ENCODE measurements at places on chromosomes 1 and 21. TPM values are rescaled to one million over a fixed set of nuclear protein-coding genes. Genes with fewer than 3 reads are reported as not detected.

TDRD5 gene
- total RNA-seq = not detected

GRCh38 chr1:47898133-47898845 lies 98.9 kb downstream of the TRABD2B start:
- DNase-seq = no peak

DNA sequence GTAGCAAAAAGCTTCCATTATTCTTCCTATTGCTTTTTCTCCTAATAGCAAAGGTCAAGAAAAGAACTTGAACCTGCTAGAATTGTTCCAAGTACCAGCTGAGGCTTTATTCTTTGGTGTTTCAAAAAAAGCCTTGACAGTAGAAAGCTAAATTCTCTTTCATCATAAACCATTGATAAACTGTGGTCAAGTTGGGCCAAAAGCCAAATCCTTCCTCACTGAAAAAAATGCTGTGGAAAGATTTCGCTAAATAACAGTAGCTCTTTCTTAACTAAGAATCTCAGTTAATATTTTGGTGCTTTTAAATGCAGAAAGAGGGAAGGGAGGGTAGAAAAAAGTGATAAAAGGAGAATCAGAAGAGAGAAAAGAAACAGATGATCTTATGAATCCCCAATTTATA lies 14.0 kb upstream of the JAM2 start:
- DNase-seq = no peak

- DNase-seq = no peak
These were observed 22.3 kb downstream of the C1orf146 start for GRCh38 chr1:92240034-92240433.

MIS18A gene
- 2.4 TPM for total RNA-seq

DNA sequence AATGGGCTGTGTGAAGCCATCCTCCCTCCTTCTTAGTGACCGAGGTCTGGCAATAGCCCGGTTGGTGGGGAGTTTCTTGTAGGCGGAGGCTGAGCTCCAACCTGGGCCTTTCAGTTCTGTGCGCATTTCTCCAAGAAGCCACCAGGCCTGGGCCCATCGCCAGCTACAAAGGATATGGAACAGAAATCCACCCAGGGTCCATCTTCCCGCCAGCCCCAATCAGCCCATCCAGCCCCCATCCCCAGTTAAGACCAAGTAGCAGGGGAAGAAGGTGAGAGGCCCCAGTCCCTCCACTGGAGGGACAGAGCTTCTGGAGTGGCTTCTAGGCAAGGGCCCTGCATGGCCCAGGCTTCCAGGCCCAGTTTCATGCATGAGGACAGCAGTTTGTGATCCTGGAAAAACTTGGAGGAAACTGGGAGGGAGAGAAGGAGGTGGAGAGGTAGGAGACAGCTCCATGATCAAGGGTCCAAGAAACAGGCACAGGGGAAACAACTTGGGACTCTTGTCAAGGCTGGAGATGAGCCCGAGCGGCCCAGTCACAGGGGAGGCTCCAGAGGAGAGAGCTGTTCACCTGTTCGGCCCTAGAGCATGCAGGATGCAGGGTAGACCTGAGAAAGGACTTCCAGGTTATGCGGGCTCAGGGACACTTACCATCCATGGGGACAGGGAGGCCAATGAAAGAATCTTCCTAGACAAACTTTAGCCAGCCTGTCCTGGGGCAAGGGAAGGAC lies 261.2 kb downstream of the PTPRU start:
- peak; percentile 40 for DNase-seq

RAB3B gene
- 0.15 TPM for total RNA-seq

TINAGL1 gene
- total RNA-seq = 12.0 TPM

DNA sequence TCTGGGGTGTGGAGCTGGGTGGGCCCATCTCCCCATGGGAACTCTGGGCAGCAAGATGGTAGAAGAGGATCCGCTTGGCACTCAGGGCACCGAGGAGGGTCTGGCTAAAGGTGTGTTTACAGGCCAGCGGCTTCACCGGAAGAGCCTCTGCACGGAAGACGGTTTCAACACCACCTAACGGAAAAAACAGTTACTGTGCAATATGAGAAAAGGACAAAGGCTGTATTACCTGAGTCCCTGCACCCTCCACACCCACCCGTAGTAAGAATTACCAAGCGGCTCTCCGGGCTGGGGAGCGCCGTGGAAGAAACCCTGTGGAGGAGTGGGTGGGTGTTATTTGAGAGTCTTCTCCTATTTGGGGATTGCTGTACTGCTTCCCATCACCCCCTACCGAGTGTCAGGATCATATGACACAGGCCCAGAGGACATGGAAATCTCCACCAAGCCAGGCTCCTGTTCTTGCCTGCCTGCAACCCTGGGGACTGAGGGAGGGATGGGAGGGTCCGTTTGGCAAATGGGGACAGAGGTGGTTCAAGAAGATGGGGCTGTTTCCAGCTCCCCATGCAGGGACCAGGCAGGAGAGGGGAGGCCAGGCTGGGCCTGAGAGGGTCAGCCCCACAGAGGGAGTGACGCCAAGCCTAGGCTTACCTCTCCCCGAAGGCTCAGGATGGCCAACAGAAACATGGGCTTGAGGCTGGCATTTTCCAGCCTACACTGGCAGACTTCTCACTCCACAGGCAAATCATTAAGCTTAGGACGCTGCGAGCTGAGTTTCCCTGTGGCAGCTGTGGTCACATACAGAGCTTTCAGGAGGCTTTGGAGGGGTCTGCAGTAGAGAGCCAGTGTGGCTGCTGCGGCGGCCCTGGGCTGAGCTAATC lies 203.5 kb upstream of the TMEM51 start:
- no peak for DNase-seq

DNA sequence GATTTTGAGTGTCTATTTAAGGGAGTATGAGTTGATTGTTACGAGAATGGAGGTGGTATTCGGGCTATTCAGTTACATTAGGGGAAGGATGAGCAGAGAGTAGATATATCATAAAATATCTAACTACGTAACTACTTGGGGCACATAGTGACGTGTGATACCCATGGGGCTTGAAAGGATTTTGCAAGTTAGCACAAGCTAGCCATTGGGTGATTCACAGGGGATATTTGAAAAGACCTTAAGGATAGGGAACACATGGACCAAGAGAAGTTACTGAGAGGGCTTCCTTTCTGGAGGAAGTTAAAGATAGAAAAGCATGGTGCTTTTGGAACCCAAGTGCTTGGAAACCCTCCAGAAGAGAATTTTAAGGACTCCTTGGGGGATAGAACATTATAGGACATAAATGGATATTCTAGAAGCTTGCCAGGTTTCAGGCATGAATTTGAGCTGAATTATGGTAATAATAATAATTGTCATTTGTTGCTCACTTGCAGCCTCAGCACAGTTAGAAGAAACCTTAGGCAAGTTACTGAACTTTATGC lies 5.4 kb downstream of the DISP1 start:
- DNase-seq = no peak

ADGRL4 gene
- 2.7 TPM for total RNA-seq

- no peak for DNase-seq
These were observed 47.0 kb downstream of the F5 start for GRCh38 chr1:169538998-169539871.

DNA sequence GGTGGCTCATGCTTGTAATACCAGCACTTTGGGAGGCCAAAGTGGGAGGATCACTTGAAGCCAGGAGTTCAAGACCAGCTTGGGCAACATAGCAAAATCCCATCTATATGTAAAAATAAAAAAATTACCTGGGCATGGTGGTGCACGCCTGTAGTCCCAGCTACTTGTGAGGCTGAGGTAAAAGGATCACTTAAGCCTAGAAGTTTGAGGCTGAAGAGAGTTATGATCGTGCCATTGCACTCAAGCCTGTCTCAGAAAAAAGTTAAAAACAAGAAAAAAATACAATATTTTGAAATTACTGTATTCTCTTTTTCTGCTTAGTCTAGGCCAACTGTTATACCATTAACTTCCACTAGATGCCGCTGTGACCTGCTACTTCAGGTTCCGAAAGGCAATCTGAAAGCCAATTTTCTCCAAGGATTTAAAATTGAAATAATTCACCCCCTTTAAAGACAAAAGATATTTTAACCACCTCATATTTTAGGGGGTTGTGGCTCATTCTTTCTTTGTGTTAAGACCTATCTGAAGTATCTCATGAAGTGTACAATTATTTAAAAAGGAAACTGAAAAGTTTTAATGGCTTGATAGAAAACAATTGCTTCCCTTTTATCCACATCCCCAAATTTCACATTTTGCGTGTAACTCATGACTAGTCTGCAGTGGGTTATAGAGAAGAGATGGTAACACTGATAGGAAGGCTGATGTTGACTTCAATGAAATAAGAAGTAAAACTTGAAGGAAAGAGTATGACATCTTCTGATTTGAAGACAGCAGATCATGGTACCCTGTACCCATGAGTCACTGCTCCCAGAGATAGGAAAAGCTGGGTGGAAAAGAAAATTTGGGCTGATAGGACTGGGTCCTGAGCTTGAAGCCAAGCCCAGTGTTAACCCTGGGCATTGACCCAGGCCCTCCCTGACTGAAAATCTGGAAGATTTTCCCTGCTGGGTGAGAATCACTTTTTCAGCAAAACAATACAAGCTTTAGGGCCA lies 24.4 kb upstream of the CLDN14 start:
- DNase-seq = no peak

DNA sequence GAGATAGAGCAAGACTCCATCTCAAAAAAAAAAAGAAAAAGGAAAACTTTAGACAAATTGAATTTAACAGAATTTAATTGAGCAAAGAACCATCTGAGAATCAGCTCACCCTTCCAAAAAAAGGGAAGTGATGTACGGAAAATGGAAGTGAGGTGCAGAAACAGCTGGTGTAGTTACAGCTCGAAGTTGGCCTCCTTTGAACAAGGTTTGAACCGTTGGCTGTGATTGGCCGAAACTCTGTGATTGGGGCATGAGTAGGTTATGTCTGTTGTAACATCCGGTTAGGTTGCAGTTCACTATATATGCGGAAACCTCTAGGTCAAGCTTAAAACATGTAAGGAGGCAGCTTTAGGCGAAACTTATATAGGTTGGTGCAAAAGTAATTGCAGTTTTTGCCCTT lies 97.9 kb upstream of the KIF26B start:
- DNase-seq = no peak

GRCh38 chr1:21955501-21956281 lies 18.6 kb upstream of the HSPG2 start:
- no peak for DNase-seq

CD1E gene
- total RNA-seq = not detected

- peak; percentile 72 for DNase-seq
These were observed 30.0 kb downstream of the ARHGEF10L start for GRCh38 chr1:17569200-17570139.

GRCh38 chr1:36095760-36096405 lies 7.2 kb downstream of the ADPRS start:
- no peak for DNase-seq

- no peak for DNase-seq
These were observed 87.9 kb downstream of the ZZZ3 start for GRCh38 chr1:77594366-77595112.

PODN gene
- 3.0 TPM for total RNA-seq

PYGO2 gene
- 10.5 TPM for total RNA-seq

DNA sequence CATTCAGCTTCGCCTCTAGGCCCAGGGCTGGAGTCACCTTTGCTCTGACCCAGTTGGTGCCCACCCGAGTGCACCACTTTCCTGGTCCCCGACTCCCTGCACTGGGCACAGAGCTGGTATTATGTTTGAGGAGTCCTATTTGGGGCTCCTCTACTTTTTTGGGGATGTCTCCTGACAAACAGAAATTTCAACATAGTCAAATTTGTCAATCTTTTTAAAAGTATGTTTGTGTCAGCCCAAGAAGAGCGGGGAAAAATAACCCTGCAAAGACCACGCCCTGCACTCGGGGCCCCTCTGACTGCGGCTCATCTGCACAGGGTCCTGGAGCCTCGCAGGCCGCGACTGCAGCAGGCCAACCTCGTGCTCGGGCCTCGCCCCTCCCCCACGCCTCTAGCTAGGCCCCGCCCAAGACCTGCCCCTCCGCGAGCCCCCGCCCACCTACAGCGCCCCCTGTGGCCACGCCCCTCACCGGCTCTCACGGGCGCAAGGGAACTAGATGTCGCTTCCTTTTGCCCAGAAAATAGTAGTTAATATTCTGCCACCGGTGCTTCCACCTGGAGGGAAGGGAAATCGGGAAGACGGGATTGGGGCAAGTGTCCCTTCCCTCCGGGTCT lies 11.4 kb downstream of the FAM229A start:
- no peak for DNase-seq

- DNase-seq = no peak
These were observed 19.7 kb downstream of the STUM start for GRCh38 chr1:226568077-226568831.

- no peak for DNase-seq
These were observed 4.9 kb upstream of the ATP2B4 start for GRCh38 chr1:203621559-203622262.

ILDR2 gene
- total RNA-seq = 3.3 TPM

- peak; percentile 45 for DNase-seq
These were observed 22.7 kb downstream of the COL6A2 start for GRCh38 chr21:46120301-46121285.

- no peak for DNase-seq
These were observed 62.8 kb upstream of the UBE2U start for GRCh38 chr1:64140596-64140995.

GRCh38 chr1:12078575-12078937 lies 15.5 kb downstream of the TNFRSF8 start:
- DNase-seq = no peak

GRCh38 chr1:233166896-233167295 lies 128.6 kb downstream of the PCNX2 start:
- DNase-seq = no peak

GRCh38 chr21:27152996-27153395 lies 186.1 kb upstream of the ADAMTS5 start:
- no peak for DNase-seq

MASP2 gene
- 206 TPM for total RNA-seq

DNA sequence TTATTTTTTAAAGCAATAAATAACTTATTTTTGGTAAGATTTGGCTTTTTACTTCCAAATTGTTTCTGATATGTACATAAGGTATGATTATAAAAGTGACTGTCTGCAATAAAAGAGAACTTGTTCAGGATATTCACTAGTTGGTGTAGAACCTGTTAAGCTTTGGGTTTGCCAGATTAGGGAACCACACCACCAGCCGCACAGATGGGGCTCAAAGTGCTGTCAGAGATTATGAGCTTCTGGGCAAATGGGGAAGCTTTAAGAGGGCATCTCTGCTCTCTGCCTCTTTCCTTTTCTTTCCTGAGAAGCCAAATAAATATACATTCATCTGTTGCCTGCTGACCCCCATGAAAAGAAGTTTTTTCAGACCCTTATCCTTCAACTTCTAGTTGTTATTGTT lies 25.4 kb downstream of the IVNS1ABP start:
- no peak for DNase-seq

CD164L2 gene
- total RNA-seq = not detected

PPIAL4G gene
- not detected for total RNA-seq

DNA sequence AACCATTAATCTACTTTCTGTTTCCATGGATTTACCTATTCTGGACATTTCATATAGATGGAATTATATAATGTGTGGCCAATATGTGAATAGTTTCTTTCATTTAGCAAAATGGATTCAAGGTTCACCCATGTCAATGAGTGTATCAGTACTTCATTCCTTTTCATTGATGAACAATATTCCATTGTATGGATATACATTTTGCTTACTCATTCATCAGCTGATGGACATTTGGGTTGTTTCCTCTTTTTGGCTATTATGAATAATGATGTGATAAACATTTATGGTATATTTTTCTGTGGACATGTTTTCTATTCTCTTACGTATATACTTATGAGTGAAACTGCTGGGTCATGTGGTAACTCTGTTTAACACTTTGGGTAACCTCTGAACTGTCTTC lies 97.8 kb downstream of the SCMH1 start:
- no peak for DNase-seq
